Anterior cingulate cortex (tissue), 58 donors: ENCODE measurements at places on chromosomes 11 and 22.

DNA sequence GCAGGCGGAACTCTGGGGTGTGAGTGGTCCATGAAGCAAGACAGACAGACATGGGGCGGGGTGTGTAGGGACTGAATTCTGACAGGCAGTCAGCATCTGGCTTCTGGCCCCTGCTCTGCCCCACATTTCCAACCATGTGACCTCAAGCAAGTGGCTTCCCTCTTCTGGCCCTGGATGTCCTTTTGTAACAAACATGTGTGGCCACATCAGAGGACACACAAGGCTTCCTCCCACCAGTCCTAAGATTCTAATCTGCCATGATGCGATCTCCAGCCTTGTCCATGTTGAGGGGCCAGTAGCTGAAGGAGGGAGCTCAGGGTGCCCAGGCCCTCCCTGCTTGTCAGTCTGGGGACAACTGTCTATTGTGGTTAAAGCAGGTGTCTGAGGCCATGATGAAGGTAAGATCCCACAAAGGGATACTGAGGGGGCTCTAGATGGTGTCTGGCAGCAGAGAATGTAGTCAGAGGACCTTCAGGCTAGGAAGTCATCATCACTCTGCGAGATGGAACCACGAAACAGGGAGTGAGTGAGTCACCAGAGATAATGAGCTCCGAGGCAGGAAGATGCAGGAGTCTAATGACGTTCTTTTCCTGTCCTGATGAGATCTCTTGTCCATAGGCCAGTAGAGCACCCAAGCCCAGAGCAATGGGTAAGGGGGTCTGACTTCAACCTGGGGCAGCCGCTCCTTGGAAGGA is 27.4 kb downstream of the DRD2 start:
- no peak for DNase-seq

- DNase-seq, result no peak
Observed at GRCh38 chr11:130848361-130849214, 67.7 kb downstream of the SNX19 start.

DNA sequence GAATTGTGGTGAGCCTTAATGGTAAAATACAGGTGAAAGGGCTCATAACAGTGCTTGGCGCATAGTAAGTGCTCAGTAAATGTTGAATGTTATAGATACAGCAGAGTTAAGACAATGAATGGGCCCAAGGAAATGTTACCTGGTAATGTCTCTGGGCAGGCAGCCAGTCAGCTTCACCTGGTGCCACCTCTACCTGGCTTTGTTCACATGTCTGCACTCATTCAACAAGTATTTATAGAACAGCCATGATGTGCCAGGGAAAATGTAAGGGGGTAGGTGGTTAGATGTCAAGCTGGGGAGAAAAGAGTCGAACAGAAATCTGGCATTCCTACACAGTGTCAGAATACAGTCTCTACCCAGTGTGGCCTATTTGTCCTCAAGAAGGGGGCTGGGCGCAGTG is 238.8 kb upstream of the SYN3 start:
- no peak for DNase-seq

DNA sequence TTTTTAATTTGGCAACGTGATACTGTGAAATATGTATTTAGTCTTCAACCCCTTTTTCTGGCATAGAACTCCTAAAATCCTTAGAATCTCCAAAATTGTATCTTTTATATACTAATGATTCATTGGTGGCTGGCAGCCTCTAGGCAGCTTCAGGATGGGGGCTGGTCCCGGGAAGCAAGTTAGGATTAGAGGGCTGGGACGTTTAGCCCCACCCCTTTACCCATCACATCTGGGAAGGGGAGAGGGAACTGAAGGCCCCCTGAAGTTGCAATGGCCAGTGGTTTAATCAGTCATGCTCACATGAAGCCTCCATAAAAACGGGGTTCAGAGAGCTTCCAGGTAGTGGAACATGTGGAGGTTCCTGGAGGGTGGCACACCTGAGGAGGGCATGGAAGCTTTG is 7.1 kb downstream of the IL17RA start:
- no peak for DNase-seq

GRCh38 chr22:27719535-27720227 is 81.9 kb downstream of the MN1 start:
- DNase-seq, result peak; percentile 27

GRCh38 chr11:16874275-16874975 is 136.0 kb downstream of the C11orf58 start:
- DNase-seq, result no peak

DNA sequence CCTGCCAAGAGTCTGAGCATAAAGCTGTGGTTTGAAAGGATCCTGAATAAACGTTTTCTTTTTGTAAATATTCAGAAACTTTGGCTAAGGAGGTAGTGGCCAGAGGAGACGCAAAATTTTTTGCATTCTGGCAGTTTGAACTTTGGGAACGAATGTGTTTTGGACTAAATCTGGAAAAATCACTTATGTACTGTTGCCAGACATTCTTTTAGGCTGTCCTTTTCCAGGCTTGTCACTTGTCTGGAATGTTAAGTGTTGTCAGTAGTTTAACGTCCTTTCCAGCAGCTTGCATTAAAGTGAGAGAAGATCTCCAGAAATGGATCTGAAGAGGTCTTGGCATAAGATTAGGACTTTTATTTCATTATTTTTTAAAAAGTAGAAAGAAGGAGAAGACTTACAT is 18.5 kb downstream of the SPECC1L start:
- DNase-seq, result no peak

DNA sequence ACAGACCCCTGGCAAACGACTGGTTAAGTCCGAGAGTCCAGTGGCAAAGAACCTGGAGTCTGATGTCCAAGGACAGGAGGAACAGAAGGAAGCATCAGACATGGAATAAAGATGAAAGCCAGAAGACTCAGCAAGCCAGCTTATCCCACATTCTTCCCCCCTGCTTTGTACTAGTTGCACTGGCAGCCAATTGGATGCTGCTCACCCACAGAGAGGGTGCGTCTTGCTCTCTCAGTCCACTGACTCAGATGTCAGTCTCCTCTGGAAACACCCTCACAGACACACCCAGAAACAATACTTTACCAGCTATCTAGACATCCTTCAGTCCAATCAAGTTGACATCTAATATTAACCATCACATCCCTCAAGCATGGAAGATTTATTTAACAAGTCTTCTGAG is 1265.8 kb upstream of the CNTN5 start:
- no peak for DNase-seq

GRCh38 chr11:1234054-1234720 is 11.3 kb downstream of the MUC5B start:
- no peak for DNase-seq

DNA sequence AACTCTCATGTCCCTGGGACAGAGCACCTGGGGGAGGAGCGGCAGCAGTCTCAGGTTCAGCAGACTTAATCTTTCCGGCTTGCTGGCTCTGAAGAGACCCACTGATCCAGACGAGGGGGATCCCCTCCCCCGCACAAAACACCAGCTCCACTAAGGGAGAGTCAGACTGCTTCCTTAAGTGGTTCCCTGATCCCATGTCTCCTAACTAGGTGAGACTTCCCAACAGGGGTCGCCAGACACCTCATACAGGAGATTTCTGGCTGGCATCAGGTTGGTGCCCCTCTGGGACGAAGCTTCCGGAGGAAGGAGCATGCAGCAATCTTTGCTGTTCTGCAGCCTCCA is 157.2 kb upstream of the TMEM45B start:
- DNase-seq, result no peak
